ENCODE measurements at places on chromosomes 7 and 10.

GRCh38 chr7:121166916-121167315 is 161.9 kb upstream of the WNT16 start:
- H3K27me3 ChIP-seq: no peaks in the 10 kb centered on the region
- H3K4me1 ChIP-seq: no peaks in the 10 kb centered on the region

DNA sequence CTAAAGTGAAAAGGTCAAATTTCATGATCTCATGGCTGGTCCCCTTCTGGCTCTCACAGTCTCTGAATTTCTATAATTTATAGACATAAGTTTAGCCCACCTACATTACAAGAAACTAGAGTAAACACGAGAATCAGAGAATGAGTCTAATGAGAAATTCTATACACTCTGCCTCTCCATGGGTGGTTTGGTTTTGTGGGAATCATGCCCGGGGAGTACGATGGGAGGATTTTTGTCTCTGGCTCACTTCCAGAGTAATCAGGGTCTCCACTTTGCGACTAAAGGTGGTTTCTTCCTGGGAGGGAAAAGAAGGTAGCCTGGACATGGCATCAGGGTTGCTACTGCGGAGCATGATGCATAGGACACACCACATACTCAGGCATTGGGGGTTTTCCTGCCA is 69.7 kb downstream of the MRC1 start:
- no peak overlapping the region for H3K4me3 ChIP-seq
- H3K27ac ChIP-seq: no peak overlapping the region
- no peak for DNase-seq
- H3K4me1 ChIP-seq: no peaks in the 10 kb centered on the region
- H3K27me3 ChIP-seq: no peaks in the 10 kb centered on the region

- no peaks in the 10 kb centered on the region for H3K27me3 ChIP-seq
- peaks cover 14% of the 10 kb centered on the region for H3K4me1 ChIP-seq
- H3K36me3 ChIP-seq: 0 out of 2 replicates have a peak, but pooled peaks cover 2% of the 10 kb centered on the region
- DNase-seq: no peak
- H3K4me3 ChIP-seq: no peak overlapping the region
- H3K27ac ChIP-seq: peak overlapping the region; percentile 63
These were observed 69.4 kb downstream of the ARMH3 start for GRCh38 chr10:101986624-101986971.

DNA sequence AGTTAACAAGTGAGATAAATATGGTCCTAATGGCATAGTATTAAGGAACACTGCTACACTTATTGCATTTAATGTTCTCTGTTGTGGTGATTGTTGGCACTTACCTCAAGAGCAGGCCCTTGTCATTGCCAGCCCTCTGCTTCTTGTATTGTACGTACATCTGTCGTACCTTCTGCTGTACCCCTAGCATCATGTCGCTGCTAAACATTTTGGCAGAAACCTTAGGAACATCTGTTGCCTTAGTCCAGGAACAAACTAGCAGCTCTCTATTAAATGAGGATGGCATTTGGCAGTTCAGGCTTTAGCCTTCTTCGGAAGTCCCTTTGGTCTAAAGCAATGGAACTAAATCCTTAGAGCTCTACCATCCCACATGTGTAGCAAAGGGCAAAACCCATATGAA is 47.6 kb downstream of the PRKG1 start:
- H3K27me3 ChIP-seq: no peaks in the 10 kb centered on the region
- H3K4me3 ChIP-seq: no peak overlapping the region
- H3K4me1 ChIP-seq: no peaks in the 10 kb centered on the region
- no peaks in the 10 kb centered on the region for H3K36me3 ChIP-seq

DNA sequence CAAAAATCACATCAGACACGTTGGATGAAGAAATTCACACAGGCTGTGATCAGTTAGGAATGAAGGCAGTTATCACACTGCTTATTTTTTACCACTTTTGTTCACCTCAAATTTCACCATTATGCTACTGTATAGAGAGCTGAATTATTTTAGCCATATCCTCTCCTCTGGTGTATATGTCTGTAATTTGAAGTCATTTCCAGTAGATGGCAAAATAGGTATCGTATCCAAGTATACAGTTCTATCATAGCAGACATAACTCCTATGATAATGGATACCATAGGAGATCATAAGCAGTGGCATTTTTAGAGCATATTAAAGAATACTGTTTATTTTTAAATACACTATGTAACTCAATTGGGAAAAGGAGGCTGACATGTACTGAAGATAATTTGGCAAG is 909.7 kb downstream of the DNAJB9 start:
- no peak for DNase-seq
- H3K36me3 ChIP-seq: no peaks in the 10 kb centered on the region
- H3K4me1 ChIP-seq: no peaks in the 10 kb centered on the region
- H3K4me3 ChIP-seq: no peak overlapping the region

GRCh38 chr10:133226251-133226808 is 3.7 kb upstream of the UTF1 start:
- no peak overlapping the region for H3K4me3 ChIP-seq
- no peak overlapping the region for H3K27ac ChIP-seq
- H3K36me3 ChIP-seq: no peaks in the 10 kb centered on the region
- H3K27me3 ChIP-seq: no peaks in the 10 kb centered on the region
- no peaks in the 10 kb centered on the region for H3K4me1 ChIP-seq

DNA sequence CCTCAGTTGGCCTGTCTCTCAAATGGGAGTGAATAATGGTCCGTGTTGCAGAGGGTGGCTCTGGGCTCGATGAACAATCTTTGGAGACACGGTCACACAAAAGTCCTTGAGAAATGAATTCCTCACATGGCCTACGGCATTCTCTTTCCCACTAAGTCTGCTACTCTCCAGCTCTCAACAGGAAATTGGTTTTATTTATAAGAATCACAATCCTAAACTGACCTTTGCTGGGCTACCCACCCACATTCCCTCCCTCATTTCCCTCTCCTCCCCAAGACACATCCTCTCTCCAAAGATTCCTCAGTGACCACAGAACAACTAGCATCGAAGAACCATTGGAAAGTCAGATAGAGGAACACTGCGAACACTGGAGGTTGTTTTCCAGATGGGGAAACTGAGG is 4.7 kb downstream of the AFAP1L2 start:
- H3K36me3 ChIP-seq: no peaks in the 10 kb centered on the region
- H3K27me3 ChIP-seq: no peaks in the 10 kb centered on the region
- H3K27ac ChIP-seq: no peak overlapping the region
- no peaks in the 10 kb centered on the region for H3K4me1 ChIP-seq

- no peaks in the 10 kb centered on the region for H3K27me3 ChIP-seq
- no peaks in the 10 kb centered on the region for H3K36me3 ChIP-seq
- peak; percentile 69 for DNase-seq
- H3K4me3 ChIP-seq: peak overlapping the region; percentile 83
- H3K27ac ChIP-seq: peak overlapping the region; percentile 61
These were observed 825 bp downstream of the RAB11FIP2 start for GRCh38 chr10:118045837-118046394.

DNA sequence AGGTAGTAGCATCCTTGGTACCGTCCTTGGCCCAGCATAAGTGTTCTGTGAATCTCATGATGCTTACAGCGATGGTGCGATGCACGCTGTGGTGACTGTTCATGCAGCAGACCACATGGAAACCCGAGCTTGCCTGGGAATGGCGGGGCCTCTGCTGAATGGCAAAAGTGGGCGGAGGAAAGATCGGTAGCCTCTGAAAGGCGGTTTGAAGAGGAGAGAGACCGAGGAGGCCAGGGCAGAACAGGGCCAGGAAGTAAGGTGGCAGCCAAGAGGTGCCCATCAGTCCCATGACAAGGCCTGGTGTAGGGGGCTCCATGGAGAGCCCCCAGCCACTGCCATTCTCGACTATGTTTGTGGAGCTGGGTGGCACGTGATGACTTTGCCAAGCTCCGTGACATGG is 33.2 kb upstream of the CNPY1 start:
- no peaks in the 10 kb centered on the region for H3K36me3 ChIP-seq
- DNase-seq: no peak
- H3K4me1 ChIP-seq: no peaks in the 10 kb centered on the region
- no peaks in the 10 kb centered on the region for H3K27me3 ChIP-seq
- H3K27ac ChIP-seq: no peak overlapping the region
- no peak overlapping the region for H3K4me3 ChIP-seq

DNA sequence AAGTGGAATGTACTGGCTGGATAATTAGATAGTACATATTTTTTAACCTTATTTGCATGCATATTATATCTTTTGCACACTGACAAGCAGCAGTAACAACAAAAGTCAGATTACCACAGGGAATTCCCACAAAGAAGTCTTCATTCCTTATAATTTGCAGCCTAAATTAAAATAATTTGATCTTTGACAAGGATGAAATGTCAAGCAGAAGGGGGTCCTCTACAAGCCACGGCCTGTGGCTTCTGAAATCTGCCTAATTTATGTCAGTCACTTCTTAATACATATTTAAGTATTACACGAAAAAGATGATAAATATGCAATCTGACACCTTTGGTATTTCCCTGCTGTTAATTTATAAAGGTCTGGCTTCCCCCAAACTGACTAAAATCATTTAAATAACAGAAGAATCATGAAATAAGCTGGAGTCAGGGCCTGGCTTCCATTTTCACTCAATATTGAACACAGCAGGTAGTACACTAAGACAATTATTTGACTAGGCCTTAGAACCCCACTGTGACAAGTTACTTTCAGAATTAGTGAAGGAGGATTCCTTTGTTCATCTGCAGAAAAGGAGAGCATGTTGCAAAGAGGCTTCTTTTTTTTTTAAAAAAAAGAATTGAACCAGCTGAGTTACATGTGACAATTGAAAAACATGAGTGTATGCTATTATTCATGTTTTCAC is 351.1 kb upstream of the ETV1 start:
- no peak overlapping the region for H3K4me3 ChIP-seq
- no peak overlapping the region for H3K27ac ChIP-seq
- no peaks in the 10 kb centered on the region for H3K4me1 ChIP-seq
- DNase-seq: no peak
- H3K27me3 ChIP-seq: no peaks in the 10 kb centered on the region

GRCh38 chr10:104109908-104110662 is 11.9 kb upstream of the SFR1 start:
- H3K27ac ChIP-seq: no peak overlapping the region
- no peak for DNase-seq
- H3K4me1 ChIP-seq: peaks cover 8% of the 10 kb centered on the region
- H3K27me3 ChIP-seq: peaks cover 2% of the 10 kb centered on the region
- no peak overlapping the region for H3K4me3 ChIP-seq

DNA sequence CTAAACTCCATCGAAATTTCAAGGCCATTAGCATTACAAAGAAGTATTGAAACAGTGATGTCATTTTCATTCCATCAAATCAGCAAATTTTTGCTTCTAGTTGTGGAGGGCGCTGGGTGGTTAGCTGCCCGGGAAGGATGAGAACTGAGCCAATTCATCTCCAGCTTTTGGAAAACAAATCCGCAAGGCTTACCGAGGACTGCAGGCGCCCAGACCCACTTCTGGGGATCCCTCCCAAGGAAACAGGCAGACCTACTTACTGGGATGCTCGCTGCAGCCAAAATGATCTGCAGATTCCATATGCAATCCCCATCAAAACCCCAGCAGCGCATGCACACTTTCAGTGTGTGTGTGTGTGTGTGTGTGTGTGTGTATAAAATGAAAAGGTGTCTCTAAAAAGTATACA is 19.2 kb downstream of the TNRC18 start:
- no peaks in the 10 kb centered on the region for H3K27me3 ChIP-seq
- no peak overlapping the region for H3K4me3 ChIP-seq
- no peak for DNase-seq
- H3K36me3 ChIP-seq: no peaks in the 10 kb centered on the region
- H3K4me1 ChIP-seq: no peaks in the 10 kb centered on the region
- H3K27ac ChIP-seq: no peak overlapping the region

GRCh38 chr10:86287966-86288579 is 78.5 kb downstream of the GRID1 start:
- no peak overlapping the region for H3K4me3 ChIP-seq
- DNase-seq: no peak
- H3K36me3 ChIP-seq: no peaks in the 10 kb centered on the region

- H3K36me3 ChIP-seq: no peaks in the 10 kb centered on the region
- H3K27me3 ChIP-seq: no peaks in the 10 kb centered on the region
- no peak within 1 kb of the TSS for H3K4me3 ChIP-seq
- peaks cover 5% of the 10 kb centered on the region for H3K4me1 ChIP-seq
- no peak within 1 kb of the TSS for H3K27ac ChIP-seq
These were observed at the start of gene NKX2-3 for GRCh38 chr10:99532687-99533495. Gene NKX2-3 (plus strand): TSS chr10:99532942. CDS start chr10:99533132, 190 bp downstream.

DNA sequence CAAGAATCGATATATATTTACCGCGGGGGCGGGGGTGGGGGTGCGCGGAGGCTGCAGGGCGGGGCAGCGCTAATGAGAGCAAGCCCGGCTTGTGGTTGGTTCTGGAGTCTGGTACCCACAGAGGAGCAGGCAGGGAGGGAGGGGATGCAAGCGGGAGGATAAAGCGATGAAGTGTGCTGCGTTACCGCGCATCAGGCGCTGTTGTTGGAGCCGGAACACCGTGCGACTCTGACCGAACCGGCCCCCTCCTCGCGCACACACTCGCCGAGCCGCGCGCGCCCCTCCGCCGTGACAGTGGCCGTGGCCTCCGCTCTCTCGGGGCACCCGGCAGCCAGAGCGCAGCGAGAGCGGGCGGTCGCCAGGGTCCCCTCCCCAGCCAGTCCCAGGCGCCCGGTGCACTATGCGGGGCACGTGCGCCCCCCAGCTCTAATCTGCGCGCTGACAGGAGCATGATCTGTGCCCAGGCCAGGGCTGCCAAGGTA is at the start of gene HECW1:
Gene HECW1 (plus strand): TSS at position 189 of the 482 bp plus-strand sequence. CDS start 131,259 bp downstream, outside the sequence.
- H3K27ac ChIP-seq: no peak within 1 kb of the TSS
- no peaks in the 10 kb centered on the region for H3K36me3 ChIP-seq
- DNase-seq: no peak
- H3K4me1 ChIP-seq: no peaks in the 10 kb centered on the region
- H3K4me3 ChIP-seq: no peak within 1 kb of the TSS

DNA sequence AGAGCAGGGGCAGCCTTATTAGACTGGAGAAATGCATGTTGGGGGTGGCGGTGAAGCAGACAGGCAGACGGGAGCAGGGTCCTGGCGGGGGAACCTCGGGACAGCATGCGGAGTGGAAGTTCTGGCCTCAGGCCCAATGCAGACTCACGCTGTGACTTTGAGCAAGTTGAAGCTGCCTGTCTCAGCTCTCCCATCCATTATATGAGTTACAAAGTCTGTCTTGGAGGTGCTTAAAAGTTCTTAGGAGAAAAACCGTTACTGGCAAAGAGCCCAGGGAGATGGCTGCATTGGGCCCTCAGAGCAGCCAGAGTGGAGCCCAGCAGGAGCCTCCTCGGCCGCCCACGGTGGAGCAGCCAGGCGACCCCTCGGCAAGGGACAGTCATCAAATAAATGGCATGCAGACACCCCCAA is 509.5 kb downstream of the PLXNA4 start:
- no peak overlapping the region for H3K4me3 ChIP-seq
- no peaks in the 10 kb centered on the region for H3K36me3 ChIP-seq
- no peak for DNase-seq

GRCh38 chr7:11818281-11818680 is 13.7 kb downstream of the THSD7A start:
- DNase-seq: no peak
- no peaks in the 10 kb centered on the region for H3K27me3 ChIP-seq
- no peaks in the 10 kb centered on the region for H3K36me3 ChIP-seq
- H3K4me1 ChIP-seq: no peaks in the 10 kb centered on the region
- H3K4me3 ChIP-seq: no peak overlapping the region
